ENCODE measurements at places on chromosomes 5 and 9. TPM values are rescaled to one million over a fixed set of nuclear protein-coding genes. Genes with fewer than 3 reads are reported as not detected.

GRCh38 chr5:20617841-20618240 is 629.8 kb upstream of the CDH18 start:
- DNase-seq = peak; percentile 15

DNA sequence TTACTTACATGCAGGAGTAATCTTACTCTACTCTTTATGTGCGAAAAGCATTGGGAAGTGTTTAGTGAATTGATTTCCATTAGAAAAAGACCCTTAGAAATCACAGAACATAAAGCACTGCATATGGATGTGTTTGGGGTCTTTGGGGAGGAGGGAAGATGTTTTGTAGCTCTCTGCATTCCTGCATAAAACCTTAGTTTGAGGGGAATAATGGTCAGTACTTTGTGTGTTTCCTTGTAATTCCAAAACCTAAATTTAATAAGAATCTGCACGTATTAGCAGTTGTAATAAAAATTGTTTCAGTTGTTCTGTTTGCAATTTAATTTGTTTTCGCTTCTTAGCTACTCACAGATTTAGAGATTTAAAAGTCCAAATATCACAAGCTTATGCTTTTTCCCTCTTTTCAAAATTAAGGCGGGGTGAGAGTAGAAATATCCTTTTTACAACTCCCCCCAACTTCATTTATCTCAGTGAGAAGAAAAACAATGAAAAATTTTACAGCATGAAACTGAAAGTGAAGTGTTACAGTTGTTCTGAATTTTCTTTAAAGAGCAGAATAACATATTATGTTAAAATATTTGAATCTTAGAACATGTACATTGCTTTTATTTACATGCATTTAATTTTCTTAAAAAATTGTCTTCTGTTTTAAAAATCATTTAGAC is 143.8 kb downstream of the SMARCA2 start:
- DNase-seq = no peak

DNA sequence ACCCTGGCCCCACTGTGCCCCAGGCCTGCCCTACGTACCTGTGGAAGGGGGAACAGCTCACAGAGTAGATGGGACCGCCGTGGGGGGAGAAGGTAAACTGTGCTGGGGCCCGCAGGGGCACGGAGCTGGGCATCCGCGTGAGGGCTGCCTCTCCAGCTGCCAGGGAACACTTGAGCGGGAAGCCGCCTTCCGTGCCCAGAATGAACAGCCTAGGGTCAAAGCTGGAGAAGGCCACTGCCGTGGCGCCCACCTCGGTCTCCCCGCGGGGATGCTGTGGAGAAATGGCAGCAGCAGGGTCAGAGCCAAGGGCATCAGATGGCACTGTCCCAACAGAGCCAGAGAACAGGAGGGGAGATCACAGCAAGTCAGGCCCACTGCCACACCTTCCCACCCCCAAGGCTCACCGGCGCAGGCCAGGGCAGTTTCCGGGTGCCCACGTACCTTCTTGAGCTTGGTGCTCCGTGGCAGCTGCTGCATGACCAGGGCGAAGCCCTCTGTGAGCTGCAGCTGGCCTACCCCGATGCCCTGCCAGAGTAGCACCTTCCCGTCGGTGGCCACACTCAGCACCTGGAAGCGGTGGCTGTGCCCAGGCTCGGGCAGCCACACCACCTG is 21.9 kb downstream of the DYNC2I2 start:
- no peak for DNase-seq

IL9 gene
- total RNA-seq = not detected

SH3GL2 gene
- 0.67 TPM for total RNA-seq

CSF2 gene
- total RNA-seq = not detected

WDR36 gene
- total RNA-seq = 52.3 TPM

DNA sequence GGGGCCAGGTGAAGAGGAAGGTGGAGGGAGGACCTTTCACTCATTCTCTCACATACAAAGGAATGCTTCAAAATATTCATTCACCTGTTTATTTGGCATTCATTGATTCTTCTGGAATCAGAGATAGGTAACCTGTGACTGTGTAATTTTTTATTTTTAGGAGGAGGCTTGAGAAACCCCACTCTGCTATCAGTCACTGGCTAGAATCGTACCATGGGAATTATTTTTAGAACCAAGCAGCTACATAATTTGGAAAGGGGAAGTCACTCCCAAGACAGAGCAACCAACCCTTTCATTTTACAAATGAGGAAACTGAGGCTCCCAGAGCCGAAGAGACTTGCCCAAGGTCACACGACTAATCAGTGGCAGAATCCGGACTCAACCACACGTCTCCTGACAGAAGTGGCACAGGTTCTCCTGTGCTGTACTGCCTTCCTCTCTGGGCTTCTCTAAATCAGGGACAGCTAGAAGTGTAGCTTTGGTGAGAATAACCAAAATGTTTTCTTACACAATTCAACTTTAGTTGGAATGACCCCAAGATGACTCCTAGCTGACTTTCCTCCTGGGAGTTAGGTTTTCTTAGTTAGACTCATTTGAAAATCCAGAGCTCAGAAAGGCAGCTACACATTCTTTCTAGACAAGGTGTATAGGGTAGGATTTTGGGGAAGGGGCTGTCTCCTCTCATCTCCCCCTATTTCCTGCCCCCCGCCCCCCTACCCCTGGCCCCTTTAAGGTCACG is 264.3 kb upstream of the PANK3 start:
- DNase-seq = no peak

Measured in H7 (cell line).